ENCODE measurements at places on chromosomes 7 and 10.

GRCh38 chr7:40310258-40310657 is 175.5 kb downstream of the SUGCT start:
- no peak for DNase-seq

DNA sequence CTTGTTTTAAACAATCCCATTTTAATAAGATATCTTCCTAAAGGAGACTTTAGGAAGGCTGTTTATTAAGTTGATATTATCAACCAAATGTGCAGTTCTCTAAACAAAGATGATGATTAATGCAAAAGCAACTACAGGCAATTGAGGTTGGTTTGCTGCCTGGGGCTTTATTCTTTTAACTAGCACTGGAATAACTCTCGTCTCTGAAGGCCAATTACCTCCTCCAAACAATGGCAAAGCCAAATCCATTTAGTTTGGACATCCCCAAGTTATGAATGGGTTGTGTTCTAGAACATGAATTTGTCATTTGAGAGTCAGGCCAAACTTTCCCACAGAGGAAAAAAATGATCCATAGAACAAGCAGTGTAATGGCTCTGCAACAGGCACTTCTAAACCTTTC is 114.1 kb downstream of the SLC16A9 start:
- DNase-seq, result no peak

- no peak for DNase-seq
Observed at GRCh38 chr7:51430480-51431086, 114.0 kb upstream of the COBL start.

- DNase-seq, result no peak
Observed at GRCh38 chr10:131703941-131704340, 196.9 kb upstream of the PPP2R2D start.

GRCh38 chr10:67098461-67098860 is 172.6 kb downstream of the LRRTM3 start:
- no peak for DNase-seq

GRCh38 chr10:110576220-110576619 is 8.7 kb downstream of the SMC3 start:
- DNase-seq, result no peak

DNA sequence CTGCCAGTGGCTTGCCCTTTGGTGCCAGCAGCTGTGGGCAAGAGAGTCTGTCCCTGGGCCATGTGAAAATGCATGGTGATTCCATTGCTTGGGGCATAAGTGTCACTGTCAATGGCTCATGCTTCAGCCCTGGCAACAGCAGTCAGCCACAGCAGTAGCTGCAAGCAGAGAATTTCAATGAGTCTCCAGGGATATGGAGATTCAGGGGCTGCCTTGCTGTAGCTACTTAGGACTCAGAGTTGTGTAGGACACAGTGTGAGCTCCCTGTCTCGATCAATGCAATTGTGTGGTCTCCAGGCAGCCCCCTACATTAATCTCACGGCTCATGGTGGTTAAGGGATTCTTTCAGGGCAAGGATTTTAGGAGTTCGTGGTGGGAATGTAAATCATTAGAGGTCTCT is 126.3 kb upstream of the STARD3NL start:
- no peak for DNase-seq

GRCh38 chr10:24983946-24984345 is 31.5 kb upstream of the PRTFDC1 start:
- DNase-seq, result no peak

Data from epithelial cell of prostate (primary cell).